ENCODE measurements at places on chromosomes 3 and 15. TPM values are rescaled to one million over a fixed set of nuclear protein-coding genes. Genes with fewer than 3 reads are reported as not detected.

The RFTN1 gene
- 22.7 TPM for total RNA-seq

The TMEM108 gene
- 0.27 TPM for total RNA-seq

The SKOR1 gene
- total RNA-seq, result 0.38 TPM

The CAPN3 gene
- total RNA-seq, result 8.8 TPM

The FILIP1L gene
- total RNA-seq, result 2.9 TPM

The CADM2 gene
- total RNA-seq, result 0.13 TPM

The ACTC1 gene
- not detected for total RNA-seq

The IL12A gene
- total RNA-seq, result 1.3 TPM

The GOLGA8S gene
- total RNA-seq, result 0.19 TPM

The GP5 gene
- total RNA-seq, result not detected

All from esophagus squamous epithelium (tissue), 5 donors.